Bronchial smooth muscle cell (primary cell): ENCODE measurements at places on chromosomes 13 and 19. TPM values are rescaled to one million over a fixed set of nuclear protein-coding genes. Genes with fewer than 3 reads are reported as not detected.

Gene CNFN
- not detected in 2 replicates for total RNA-seq

Gene CLDN10
- not detected in 2 replicates for total RNA-seq

Gene ZNF626
- total RNA-seq: 6.2 and 10.9 TPM in 2 replicates

Gene ZNF575
- total RNA-seq: 0.16 and 0.60 TPM in 2 replicates

Gene ZNF579
- total RNA-seq: 1.6 and 2.0 TPM in 2 replicates

Gene GRIK5
- total RNA-seq: 0.09 TPM in 1 of 2 replicates, not detected in the other

Gene ONECUT3
- not detected in 2 replicates for total RNA-seq

Gene KLF2
- 0.34 and 0.63 TPM in 2 replicates for total RNA-seq

Gene ZNF226
- total RNA-seq: 22.7 and 32.3 TPM in 2 replicates

Gene TINCR
- under 0.01 TPM in 2 replicates for total RNA-seq

Gene PSG11
- total RNA-seq: not detected in 2 replicates

Gene EFNA2
- total RNA-seq: not detected in 2 replicates

Gene PDCD5
- total RNA-seq: 96.3 and 112 TPM in 2 replicates

Gene SULT2A1
- not detected in 2 replicates for total RNA-seq

Gene COX6B2
- 0.16 TPM in 1 of 2 replicates, not detected in the other for total RNA-seq

Gene TEX101
- total RNA-seq: not detected in 2 replicates

Gene NAPSA
- total RNA-seq: 0.09 and 0.16 TPM in 2 replicates

Gene LILRB4
- not detected in 2 replicates for total RNA-seq

Gene CABP5
- not detected in 2 replicates for total RNA-seq

Gene CATSPERD
- not detected in 2 replicates for total RNA-seq

Gene ZNF468
- total RNA-seq: 14.0 and 19.4 TPM in 2 replicates

Gene NDUFB7
- total RNA-seq: 247 and 389 TPM in 2 replicates

Gene SEMA6B
- total RNA-seq: 0.09 and 0.32 TPM in 2 replicates

Gene PPP2R1A
- total RNA-seq: 112 and 113 TPM in 2 replicates

Gene ZSCAN4
- total RNA-seq: not detected in 2 replicates

Gene PSG1
- under 0.01 and 0.17 TPM in 2 replicates for total RNA-seq

Gene TRPC4
- total RNA-seq: 0.09 and 0.16 TPM in 2 replicates

Gene HSD17B14
- 5.5 and 15.9 TPM in 2 replicates for total RNA-seq

Gene ZNF835
- total RNA-seq: 0.09 TPM in 1 of 2 replicates, not detected in the other

Gene INAFM1
- total RNA-seq: 1.8 and 1.9 TPM in 2 replicates
